ENCODE measurements at places on chromosomes 3 and 15.

GRCh38 chr3:3739330-3740060 is 59.7 kb upstream of the LRRN1 start:
- no peak for DNase-seq

DNA sequence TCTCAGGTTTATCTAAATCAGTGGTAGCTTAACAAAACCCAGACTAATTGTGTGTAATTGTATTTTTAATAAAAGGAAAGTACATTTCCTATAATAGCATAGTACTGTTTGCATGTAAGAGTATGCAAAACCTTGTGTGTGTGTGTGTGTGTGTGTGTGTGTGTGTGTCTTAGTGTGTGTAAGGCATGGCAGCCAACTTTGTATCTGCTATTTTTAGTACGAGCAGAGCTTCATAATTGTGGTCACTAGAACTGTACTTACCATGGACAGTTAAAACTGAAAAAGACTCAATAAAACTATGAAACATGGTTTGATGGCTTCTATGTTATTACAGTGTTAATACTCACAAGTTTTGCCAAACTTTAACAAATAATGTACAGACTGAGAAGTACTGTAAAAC is 6.2 kb downstream of the P2RY1 start:
- DNase-seq: no peak

GRCh38 chr3:185825639-185826481 is 1.0 kb upstream of the IGF2BP2 start:
- no peak for DNase-seq

DNA sequence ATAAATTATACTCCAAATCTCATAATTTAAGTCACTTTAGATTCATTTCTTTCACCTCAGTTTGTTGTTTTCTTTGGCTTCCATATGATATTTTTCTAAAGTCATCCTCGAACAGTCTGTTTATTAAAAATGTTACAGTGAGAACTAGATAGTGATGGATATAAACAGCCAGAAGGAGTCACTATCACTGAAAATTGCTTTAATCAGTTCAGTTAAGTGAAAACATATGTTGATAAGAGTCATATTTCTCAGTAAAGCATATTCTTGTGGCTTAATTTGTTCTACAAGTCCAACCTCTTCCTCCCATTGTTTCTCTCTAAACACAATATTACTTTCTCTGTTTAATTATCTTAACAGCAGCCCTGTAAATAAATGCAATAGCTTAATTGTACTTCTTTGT is 427.5 kb upstream of the ALCAM start:
- no peak for DNase-seq

DNA sequence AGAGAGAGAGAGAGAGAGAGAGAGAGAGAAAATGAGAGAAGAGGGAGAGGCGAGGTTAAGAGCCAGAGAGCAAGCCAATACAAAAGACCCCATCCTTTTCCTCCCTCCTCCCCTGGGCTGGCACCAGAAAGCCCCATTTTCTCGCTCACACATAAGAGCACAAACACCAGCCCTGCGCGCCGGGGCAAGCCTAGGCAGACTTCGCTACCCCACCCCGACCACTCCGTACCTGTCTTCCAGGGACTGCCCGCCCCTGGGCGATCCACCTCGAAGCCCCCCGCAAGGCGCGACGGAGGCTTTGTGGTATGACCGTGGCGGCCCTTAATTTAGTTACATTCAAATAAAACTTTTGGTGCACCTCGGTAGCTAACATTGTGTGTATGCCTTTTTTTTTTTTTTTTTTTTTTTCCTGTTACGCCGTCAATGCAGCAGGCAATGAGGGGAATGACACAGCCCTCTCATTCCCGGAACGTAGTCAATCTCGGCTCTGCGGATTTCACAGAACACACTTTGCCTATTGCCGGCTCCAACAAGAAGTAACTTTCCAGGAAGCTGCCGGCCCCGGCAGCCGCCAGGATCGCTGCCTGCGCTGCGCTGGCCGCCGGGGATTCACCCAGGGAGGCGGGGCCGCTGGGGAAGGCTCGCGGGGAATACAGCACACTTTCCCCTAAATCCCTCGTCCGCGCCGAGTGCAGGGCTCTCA is 7.7 kb downstream of the BCL6 start:
- DNase-seq: no peak

DNA sequence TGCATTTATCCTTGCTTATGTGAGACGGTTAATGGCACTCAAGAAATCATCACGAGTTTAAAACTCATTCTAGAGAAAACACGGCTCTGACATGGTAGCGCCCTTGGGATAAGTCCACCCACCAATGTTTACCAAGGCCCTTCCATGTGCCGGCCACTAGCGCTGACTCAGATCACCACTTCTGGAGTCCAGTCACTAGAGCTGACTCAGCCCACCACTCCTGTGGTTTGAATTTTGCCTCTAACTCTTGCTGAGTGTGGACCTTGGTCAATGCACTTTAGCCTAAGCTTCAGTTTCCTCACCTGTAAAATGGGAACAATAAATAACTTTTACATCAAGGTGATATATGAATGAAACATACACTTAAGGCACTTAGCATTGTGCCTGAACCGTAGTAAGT is 358.4 kb upstream of the PROK2 start:
- DNase-seq: no peak

DNA sequence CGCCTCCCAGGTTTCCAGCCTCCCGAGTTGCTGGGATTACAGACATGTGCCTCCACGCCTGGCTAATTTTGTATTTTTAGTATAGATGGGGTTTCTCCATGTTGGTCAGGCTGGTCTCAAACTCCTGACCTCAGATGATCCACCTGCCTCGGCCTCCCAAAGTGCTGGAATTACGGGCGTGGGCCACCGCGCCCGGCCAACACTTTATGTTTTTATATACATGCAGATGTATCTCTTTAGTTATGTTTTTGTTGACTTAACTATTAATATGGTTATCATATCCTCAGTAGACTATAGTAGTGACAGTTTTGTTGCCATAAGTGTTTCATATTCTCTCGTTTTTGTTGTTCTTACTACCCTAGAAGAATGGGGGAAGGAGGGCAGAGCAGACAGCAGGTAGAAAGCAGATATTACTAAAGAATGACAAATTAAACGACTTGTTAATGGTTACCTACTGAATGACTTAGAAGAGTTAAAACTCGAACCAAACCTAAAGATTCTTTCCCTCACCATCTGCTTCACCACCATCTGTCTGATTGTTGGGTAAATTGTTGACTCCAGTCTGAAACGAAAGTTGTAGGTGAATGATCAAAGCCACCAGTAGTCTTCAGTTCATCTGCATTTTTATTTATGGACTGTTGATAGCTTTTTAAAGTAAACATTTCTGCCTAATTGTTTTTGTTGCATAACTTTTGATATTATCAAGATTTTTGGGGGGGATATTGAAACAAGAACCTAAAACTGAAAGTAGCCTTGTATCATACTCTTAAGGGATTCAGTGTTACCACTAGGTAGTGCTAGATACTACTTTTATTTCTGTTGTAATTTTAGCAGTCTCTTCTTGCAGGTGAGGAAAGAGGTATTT is 89.3 kb downstream of the RASA2 start:
- no peak for DNase-seq

- DNase-seq: no peak
Observed at GRCh38 chr3:31880482-31881078, 100.5 kb downstream of the OSBPL10 start.

GRCh38 chr3:166445865-166446264 is 608.6 kb upstream of the BCHE start:
- no peak for DNase-seq

DNA sequence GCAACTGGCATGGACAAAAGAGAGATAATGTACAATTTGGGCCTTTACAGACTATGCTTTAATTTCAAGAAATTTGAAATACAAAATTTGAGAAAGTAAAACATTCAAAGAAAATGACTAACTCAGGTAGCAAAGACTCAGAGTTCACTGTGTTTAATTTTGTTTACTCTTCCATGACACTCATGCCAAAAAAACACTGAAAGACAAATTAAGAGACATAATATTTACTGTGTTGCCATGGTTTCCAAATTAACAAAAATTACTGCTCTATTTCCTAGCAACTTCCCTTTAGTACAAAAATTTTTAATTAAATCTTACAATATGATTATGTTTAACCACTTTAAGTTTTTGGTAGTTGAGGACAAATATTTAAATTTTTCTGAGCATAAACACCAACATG is 29.6 kb downstream of the LRRFIP2 start:
- no peak for DNase-seq

DNA sequence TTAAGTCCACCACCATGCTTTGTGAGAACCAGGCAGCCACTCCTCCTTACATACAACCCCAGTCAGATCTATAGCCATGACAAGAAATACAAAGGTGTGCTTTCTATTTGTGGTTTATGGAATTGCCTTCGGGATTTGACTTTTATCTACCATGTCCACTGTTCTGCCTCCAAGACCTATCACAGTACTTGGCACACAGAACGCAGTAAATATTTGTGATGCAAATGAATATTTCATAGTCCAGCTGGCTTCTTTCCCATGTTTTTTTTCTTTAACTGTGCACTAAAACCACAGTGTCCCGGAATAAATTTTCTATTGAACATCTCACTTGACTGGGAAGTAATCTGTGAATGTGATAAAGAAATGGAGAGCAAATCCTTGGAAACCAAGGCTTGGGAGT is 314.7 kb downstream of the RORA start:
- no peak for DNase-seq

- no peak for DNase-seq
Observed at GRCh38 chr15:45148076-45149059, 18.6 kb downstream of the DUOX1 start.

GRCh38 chr3:84820906-84821305 is 137.9 kb upstream of the CADM2 start:
- DNase-seq: no peak

- no peak for DNase-seq
Observed at GRCh38 chr3:29568355-29568754, 287.5 kb downstream of the RBMS3 start.

GRCh38 chr3:38950581-38950980 is 101.2 kb downstream of the SCN11A start:
- DNase-seq: no peak

- DNase-seq: no peak
Observed at GRCh38 chr3:62201438-62202035, 171.8 kb downstream of the FEZF2 start.

DNA sequence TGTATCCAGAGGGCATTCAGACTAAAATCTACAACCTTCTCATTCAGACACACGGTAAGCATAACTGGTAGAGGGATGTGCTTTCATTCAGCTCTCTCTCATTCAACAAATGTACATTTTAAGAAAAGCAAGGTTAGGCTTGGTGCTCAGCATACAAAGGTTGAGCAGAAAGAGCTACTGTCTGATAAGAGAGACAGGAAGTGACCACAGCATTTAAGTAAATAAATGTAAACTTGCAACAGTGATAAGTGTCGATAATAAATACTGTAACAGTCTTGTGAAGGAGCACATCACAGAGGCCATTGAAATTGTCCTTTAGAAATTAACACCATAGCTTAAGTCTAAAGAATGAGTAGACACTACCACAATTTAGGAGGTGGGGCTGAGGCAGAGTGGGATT is 3.4 kb downstream of the CD96 start:
- no peak for DNase-seq

DNA sequence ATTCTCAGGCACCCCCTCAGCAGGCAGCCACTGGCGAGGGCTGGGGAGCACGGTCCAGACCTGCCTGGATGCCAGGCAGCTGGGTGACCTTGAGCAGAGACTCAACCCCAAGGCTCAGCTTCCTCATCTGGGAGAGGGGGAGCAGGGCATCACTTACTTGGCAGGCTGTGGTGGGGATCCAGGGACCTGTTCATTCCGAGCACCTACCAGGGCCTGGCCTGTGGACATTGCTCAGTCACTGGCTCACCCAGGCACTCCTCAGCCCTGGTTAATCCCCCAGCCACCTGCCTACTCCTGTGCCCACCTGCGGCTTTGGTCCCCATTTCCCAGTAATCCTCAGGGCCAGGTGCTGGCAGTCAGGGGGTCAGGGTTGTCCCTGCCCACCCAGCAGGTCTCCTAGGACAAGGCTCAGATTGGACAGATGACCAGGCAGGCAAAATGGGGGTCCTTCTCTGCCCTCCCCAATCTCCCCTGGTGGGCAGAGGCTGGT is 9.3 kb upstream of the RPL29 start:
- DNase-seq: no peak

GRCh38 chr3:54962200-54962599 is 34.3 kb upstream of the LRTM1 start:
- DNase-seq: no peak

- no peak for DNase-seq
Observed at GRCh38 chr15:78047761-78048627, 29.5 kb downstream of the TBC1D2B start.
